GM18507 (cell line): ENCODE measurements at places on chromosomes 12 and 14.
A peak's percentile ranks its signal among the peaks of the same experiment; 100 is the strongest.

GRCh38 chr14:53950031-53950793 lies 6.4 kb downstream of the BMP4 start:
- DNase-seq = no peak

GRCh38 chr12:75709503-75709902 lies 198.1 kb upstream of the KRR1 start:
- no peak for DNase-seq

- DNase-seq = no peak
These were observed 33.5 kb downstream of the DAD1 start for GRCh38 chr14:22555384-22556011.

GRCh38 chr12:115023279-115024265 lies 339.6 kb upstream of the TBX3 start:
- no peak for DNase-seq

DNA sequence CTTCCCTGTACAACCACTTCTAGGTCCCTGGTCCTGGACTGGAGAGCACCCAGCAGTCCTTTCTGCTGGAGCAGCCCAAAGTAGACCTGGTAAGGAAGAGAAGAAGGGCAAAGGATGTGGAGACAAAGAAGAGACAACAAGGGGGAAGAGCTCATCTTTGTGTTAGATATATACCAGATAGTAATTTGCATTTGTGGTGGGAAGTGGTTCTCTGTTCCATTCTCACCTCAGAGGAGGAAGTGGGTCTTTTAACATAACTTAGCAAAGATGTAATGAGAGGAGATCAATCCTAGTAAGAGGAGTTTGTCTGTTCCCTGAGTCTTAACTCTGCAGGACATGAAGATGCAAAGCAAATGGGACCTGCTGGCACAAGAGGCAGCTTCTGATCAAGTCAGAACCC lies 8.0 kb downstream of the CCDC198 start:
- no peak for DNase-seq

- no peak for DNase-seq
These were observed 2.7 kb downstream of the BHLHE41 start for GRCh38 chr12:26122061-26122680.

- no peak for DNase-seq
These were observed 336.2 kb upstream of the GARIN6 start for GRCh38 chr12:99311373-99311772.

- peak; percentile 5 for DNase-seq
These were observed 9.1 kb upstream of the TDG start for GRCh38 chr12:103956509-103957027.
